Inflammatory macrophage treated with lipopolysaccharide for 1 hour (primary cell): ENCODE measurements at places on chromosomes 12 and 14.

GRCh38 chr12:56679883-56680575 is 8.1 kb downstream of the PTGES3 start:
- no peak for DNase-seq

DNA sequence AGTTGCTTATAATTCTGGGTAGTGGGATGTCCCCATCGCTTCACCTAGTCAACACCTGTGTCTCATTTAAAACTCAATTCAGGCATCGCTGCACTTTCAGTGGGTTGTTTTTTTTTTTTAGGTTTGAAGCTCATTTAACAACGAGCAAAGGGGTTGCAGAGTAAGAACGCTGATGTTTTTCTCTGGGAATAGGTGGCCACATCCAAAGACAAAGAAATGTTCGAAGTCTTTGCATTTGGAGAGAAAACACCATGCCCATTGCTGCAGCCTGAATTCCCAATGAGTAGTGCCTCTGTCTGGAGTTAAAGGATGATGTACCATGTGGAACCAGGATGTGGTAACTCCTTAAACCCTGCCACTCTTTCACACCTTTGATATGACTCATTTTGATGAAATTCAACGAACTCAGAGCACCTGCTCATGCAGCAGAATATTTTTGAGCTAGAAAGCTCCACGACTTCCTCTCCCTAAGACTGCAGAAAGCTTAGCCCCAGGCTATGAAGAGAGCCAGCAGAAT is 35.1 kb upstream of the BATF start:
- no peak for DNase-seq

- peak; percentile 59 for DNase-seq
Measured at GRCh38 chr12:131869871-131870418, 24.5 kb upstream of the ULK1 start.

DNA sequence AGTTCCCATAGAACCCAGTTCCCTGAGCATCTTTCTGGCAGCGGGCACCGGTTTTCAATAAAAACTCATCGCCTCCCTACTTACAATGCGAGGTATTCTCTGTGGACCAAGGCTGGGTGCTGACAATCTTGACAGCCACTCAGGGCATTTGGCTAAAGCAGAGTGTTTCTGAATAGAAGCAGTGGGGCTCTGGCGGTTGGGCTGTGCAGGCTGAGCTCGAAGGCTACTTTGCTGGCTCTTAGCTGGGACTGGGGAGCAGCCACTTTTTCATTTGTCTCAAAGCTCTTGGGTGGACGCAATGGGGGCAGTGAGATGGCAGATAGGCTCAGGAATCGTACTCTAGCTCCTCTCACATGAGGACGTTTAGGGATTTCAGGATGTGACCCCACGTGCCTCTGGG is 151.8 kb downstream of the UNC79 start:
- no peak for DNase-seq

- peak; percentile 44 for DNase-seq
Measured at GRCh38 chr14:68552602-68553001, 240.3 kb downstream of the ZFP36L1 start.

GRCh38 chr12:46770501-46771183 is 55.2 kb downstream of the SLC38A4 start:
- no peak for DNase-seq

- DNase-seq = no peak
Measured at GRCh38 chr12:94770791-94771190, 120.4 kb upstream of the TMCC3 start.

- no peak for DNase-seq
Measured at GRCh38 chr12:52524898-52525591, 4.9 kb upstream of the KRT5 start.

DNA sequence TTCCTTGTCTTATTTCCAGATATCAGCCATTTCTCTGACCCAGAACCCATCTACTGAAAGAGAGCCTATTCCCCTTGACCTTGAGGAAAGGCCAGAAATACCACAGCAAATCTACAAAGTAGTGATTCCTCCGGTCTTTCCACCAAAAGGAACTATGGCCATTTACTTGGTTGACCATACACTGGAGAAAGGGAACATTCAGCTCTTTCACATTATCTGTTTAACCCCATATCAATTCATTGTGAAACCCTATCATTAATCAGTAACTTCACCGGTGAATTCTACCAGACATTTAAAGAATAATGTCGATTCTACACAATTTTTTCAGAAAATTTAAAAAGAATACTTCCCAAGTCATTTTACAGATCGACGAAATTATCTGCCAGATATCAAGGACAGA is 265.7 kb upstream of the CLEC14A start:
- no peak for DNase-seq

- DNase-seq = no peak
Measured at GRCh38 chr14:103496776-103497175, 25.9 kb downstream of the CKB start.

GRCh38 chr12:109605599-109606228 is 32.1 kb downstream of the MVK start:
- no peak for DNase-seq

- no peak for DNase-seq
Measured at GRCh38 chr14:37515771-37516170, 79.3 kb downstream of the FOXA1 start.

GRCh38 chr12:31342286-31342685 is 16.3 kb upstream of the SINHCAF start:
- no peak for DNase-seq

- DNase-seq = no peak
Measured at GRCh38 chr12:53805791-53806190, 54.0 kb upstream of the CISTR start.

- DNase-seq = no peak
Measured at GRCh38 chr12:72025524-72025923, 86.9 kb downstream of the TPH2 start.

- no peak for DNase-seq
Measured at GRCh38 chr14:95065411-95065810, 91.9 kb downstream of the DICER1 start.

- DNase-seq = peak; percentile 47
Measured at GRCh38 chr12:51496895-51497294, 72.3 kb downstream of the SLC4A8 start.

DNA sequence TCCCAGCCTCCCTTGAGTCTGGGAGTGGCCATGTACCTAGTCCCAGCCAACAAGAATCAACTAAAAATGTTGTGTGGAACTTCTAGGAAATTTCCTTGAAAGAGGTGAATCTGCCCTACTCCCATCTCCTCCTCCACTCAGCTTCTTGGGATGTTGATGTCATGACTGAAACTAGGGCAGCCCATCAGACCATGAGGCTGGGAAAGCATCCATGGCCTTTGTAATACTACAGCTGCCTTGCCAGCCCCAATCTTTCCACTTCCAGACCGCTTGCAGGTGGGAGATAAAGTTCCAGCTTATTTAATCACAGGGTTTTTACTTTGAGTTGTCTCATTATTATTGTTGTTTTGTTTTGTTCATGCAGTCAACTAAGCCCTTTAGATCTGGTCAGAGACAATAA is 170.3 kb upstream of the LMNTD1 start:
- DNase-seq = no peak

GRCh38 chr14:104161602-104162367 is 23.4 kb downstream of the KIF26A start:
- no peak for DNase-seq

DNA sequence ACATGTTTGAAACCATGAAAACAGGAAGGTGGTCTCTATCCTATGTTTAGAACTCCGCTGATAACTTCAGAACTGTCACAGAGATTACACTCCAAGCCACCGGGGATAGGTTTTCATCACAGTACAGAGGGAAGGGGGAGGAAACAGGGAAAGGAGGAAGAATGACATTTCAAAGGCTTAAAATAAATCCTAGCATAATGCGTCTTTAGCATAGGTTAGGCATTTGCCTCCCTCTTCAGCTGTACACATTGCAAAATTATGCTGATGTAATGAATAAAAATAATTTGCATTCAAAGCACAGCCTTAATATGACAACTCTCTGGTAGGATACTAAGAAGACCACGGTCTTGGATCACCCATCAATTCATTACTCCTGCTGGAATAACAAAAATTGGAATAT is 54.3 kb upstream of the PYGL start:
- no peak for DNase-seq
